SJCRH30 (cell line): ENCODE measurements at places on chromosomes 6 and 20.

DNA sequence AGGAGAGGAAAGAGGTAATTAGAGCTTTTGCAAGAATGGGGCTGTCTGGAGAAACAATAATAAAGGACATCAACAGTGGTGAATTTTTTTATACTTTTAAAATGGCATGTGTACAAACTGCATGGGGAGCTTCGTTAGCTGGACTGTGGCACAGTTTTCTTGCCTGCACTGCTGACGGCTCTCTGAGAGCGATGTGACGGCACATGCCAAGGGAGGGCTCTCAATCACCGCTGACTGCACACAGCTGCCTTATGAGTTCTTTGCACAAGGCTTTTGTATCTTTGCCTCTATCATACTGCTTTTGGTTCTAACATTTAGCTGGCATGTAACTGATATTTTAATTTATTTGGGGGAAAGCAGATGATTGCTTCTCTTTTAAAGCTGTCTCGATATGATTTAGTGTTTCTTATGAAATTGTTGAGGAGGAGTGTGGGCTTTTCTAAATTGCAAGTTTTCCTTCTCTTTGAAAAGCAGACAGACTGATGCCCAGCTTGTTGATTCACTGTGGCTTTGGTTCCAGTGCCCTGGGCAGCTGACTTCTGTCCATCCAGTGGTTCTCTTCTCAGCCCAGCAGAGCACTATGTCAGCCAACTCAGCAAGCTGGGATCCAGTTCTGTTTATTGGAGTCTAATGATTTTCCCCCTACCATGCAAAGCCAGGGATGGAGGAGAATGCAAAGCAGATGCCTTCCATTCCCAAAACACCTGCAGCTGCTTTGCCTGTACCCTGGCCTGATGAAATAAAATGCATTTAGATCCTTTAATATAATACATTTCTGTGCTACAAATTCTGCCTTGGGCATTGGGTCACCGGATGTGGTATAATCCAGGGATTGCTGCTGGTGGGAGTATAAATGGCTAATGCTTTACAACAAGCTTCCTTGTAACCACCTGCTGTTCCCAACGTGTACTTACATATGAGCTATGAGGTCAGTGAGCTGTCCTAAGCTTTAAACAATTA, 323.9 kb downstream of the ZFAND3 start:
- peak; percentile 57 for DNase-seq

GRCh38 chr6:14742171-14742570, 503.7 kb upstream of the JARID2 start:
- no peak for DNase-seq

GRCh38 chr6:38146021-38146733, 326.6 kb downstream of the ZFAND3 start:
- DNase-seq: no peak

DNA sequence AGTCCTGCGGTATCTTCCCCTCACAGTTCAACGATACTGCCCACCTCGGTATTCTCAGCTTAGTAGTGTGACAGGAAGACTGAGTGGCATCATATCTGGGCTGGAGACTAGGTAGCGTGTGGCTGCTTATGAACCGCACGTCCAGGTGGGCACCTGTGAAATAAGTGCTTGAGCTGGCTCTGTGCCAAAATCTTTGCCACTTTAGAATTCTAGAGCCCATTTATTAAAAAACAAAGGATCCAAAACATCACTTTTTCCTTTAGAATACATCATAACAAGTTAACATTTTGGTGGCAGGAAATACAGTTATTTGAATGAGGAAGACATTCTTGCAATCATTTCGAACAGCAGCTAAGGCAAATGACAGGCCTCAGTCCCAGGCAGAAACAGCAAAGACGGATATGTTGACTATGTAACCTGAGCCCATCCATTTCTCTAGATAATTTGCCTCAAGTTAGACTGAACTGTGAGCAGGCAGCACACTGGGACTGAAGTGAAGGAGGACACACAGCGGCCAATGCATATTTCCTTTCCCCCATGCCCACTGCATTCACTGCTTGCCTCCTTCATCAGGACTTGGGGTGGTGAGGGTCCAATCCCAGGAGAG, 136.6 kb downstream of the GMDS start:
- DNase-seq: peak; percentile 27

DNA sequence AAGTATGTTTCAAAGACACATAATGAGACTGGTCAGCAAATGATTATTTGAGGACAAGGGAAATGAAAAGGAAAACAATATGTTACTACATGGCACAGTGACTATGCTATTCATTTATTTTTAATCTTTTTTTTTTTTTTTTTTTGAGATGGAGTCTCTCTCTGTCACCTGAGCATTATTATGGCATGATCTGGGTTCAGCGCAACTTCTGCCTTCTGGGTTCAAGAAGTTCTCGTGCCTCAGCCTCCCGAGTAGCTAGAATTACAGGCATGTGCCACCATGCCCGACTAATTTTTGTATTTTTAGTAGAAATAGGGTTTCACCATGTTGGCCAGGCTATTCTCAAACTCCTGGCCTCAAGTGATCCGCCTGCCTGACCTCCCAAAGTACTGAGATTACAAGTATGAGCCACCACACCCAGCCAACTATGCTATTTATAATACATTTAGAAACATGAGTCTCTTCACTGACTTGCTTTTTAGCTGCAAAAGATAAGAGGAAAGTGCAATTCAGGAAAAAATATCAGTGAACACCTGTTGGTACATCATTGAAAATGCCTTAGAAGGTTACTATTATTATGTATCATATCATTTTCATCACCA, 3.4 kb downstream of the CALHM4 start:
- no peak for DNase-seq

DNA sequence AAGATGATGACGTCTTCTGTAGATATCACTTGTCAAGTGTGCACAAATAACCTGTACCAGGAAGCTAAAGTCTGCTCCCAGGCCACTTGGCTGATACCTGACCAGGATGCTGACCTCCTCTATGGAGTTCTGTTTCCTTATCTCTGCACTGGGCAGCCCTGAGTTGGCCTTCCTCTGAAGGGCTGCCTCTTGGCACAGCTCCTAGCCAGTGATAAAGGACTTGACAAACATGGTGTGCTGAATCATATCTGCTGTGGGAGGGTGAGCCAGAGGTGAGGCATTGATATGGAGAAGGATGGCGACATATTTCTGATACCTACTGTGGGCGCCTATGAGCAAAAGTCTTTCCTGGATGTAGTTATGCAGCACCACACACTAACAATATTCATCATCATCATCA, 32.8 kb upstream of the FOXA2 start:
- DNase-seq: no peak

GRCh38 chr6:119186490-119186889, 108.0 kb upstream of the FAM184A start:
- no peak for DNase-seq

GRCh38 chr6:139457476-139457875, 83.0 kb upstream of the CITED2 start:
- no peak for DNase-seq

DNA sequence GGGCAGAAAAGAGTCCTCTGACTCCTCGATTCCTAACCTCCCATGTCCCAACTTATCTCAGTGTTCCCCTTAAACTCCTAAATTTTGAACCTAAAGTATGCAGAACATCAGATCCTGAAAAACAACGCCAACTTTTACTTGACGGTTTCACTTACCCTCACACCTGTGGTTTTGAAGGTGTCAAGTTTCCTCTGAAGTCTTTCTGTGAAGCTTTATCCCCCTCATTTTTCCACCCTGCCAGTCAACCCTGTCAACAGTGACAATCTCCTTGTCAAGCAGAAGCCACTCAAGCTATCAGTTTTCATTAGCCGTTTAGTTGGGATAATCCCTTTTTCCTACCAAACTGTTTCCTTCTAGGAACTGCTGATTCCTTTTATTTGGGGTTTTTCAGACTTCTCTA, 245.4 kb upstream of the PREP start:
- no peak for DNase-seq

DNA sequence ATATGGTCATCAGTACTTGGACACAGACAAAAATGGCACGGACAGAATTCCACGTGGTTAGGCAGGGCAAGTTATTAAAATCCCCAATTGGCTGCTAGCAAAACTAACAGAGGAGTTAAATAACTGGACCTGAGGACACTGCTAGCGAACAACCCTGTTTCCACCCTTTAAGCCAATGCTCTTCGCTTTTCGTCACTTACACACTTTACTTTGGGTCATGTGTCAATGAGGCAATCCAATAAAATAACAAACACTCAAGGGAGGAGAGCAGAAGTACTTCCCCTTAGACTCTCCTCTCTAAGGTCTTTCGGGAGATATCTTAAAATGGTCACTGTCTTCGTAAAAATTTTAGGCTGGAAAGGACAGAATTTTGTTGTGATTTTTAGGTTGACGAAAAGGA, 68.6 kb downstream of the LCA5 start:
- DNase-seq: no peak

DNA sequence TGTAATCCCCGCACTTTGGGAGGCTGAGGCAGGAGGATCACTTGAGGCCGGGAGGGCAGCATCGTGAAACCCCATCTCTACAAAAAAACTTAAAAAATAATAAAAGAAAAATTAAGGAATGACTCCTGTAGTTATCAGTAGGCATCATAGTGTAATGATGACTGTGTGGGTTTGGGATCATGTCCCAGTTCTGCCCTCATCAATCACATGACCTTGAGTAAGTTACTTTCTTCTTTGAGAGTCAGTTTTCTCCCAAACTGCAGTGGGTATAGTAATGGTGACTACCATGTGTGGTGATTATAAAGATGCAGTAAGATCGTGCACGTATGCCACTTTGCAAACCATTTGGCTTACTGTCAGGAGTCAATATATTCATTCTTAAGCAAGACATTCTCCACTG, 89.2 kb downstream of the TXNDC5 start:
- DNase-seq: no peak

DNA sequence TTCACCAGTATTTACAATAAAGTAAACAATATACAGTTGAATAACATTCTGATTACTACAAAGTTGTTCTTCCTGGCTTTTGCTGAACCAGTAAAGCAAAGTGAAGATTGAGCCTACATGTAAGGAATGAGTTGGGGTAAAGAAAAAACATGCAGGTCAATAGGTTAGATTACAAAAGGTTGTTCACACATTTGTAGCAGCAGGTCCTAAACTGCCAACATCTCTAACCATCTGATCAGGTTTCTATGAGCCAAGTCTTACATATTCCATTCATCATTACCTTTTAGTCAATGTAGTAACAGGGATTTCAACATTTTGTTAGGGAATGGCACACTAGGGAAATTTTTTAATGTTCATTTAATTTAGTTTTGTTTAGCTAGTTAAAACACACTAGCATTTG, 9.3 kb upstream of the CALHM6 start:
- DNase-seq: no peak

- peak; percentile 82 for DNase-seq
These were observed 398 bp downstream of the ZBTB2 start for GRCh38 chr6:151390851-151391470.

DNA sequence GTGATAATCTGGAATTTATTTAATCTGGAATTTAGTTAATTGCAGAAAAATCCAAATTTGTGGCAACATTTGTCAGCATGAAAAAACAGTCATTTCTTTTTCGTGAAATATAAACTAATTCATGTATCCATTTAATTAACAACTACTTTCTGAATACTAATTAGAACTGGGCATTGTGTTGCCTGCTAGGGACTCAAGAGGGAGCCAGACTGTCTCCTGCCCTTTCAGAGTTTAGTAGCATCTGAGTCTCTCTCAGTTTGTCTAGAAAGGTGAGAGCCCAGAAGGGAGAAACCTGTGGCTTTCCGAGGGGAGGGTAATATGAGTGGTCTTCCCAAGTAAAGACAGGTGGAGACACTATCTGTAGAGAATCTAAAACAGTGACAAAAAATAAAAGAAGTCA, 210.9 kb upstream of the HDDC2 start:
- DNase-seq: no peak

GRCh38 chr6:113824411-113824810, 32.7 kb upstream of the MARCKS start:
- DNase-seq: peak; percentile 65

GRCh38 chr6:84652356-84653026, 111.9 kb downstream of the TBX18 start:
- DNase-seq: peak; percentile 21

DNA sequence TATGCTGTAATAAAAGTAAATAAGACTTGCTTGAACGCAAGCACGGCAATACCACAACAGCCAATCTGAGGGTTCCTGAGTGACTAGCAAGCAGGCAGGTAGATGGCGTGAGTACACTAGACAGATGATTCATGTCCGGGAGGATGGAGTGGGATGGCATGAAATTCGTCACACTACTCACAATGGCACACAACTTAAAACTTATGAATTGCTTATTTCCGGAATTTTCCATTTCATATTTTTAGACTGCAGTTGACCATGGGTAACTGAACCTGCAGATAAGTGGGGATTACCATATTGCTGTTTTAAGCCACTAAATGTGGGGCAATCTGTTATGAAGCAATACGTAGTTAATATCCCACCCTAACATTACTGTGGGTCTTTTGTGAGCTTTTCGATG, 93.6 kb upstream of the NFATC2 start:
- no peak for DNase-seq

DNA sequence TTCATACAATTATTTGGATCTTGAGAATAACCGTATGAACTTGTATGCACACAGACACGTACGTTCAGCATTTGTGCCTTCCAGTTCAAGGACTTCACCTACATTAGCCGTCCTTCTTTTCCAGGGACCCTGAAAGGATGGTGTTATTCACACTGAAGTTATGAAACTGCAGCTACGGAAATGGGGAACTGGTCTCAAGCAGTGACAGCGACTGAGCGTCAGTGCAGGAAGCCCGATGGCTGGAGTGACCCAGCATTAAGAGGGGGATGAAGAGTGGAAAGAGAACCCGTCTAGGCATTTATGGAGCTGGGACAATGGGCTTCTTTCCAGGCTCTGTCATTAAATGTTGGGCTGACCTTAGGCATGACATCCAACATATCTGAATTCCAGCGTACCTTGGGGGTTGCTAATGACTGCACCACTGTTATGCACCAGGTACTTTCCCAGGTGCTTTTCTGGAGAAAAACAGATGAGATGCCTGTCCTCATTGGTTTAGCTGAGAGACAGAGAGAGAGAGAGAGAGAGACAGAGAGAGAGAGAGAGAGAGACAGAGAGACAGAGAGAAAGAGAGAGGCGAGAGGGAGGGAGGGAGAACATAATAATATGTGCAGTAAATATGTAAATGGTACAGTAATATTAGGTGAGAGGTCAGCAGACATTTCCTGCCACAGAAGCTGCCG, 204.7 kb upstream of the EXOC2 start:
- no peak for DNase-seq

DNA sequence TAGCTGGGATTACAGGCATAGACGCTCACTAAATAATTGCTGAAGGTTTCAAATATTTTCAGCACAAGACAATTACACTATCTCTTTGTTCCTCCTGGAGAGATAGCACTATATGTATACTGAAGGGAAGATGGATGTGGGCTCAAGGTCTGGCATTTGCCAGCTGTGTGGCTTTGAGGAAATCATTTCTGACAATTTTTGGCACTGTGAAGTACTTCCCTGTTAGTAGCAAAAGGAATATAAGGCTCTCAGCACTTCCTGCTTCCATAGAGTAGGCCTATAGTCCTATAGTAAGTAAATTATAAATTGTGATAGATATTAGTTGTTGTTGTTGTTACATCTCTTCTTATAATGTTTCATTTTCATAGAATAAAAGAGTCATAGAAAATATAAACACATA, 271.1 kb downstream of the SAMD5 start:
- DNase-seq: no peak

GRCh38 chr20:22586645-22587310, 2.4 kb upstream of the FOXA2 start:
- DNase-seq: no peak
